T-cell (primary cell): ENCODE measurements at places on chromosomes 3 and 15. TPM values are rescaled to one million over a fixed set of nuclear protein-coding genes. Genes with fewer than 3 reads are reported as not detected.
A peak's percentile ranks its signal among the peaks of the same experiment; 100 is the strongest.

- H3K4me3 ChIP-seq: no peak overlapping the region
- H3K27ac ChIP-seq: no peak overlapping the region
- no peaks in the 10 kb centered on the region for H3K36me3 ChIP-seq
- no peaks in the 10 kb centered on the region for H3K27me3 ChIP-seq
- DNase-seq: no peak
- H3K4me1 ChIP-seq: peaks cover 3% of the 10 kb centered on the region
Measured at GRCh38 chr15:77440378-77440999, 19.8 kb downstream of the HMG20A start.

DNA sequence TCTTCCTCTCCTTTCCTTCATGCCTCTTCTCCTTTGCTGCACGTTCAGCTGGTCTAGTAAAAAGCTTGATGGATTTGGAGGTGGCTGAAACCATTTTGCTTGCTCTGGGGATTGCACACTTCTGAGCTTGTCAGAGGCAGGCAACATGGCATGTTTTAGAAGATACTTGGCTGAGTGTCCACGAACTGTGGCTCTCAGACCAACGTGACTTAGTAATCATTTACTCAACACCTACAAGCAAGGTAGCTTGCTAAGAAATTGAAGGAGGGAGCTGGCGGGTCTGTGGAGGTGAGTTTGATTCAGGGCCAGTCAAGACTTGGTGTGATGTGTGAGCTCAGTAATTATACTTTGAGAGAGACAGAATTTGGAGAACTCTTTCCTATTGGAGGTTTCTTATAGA lies 196.0 kb downstream of the LPP start:
- no peaks in the 10 kb centered on the region for H3K27me3 ChIP-seq
- DNase-seq: no peak
- peaks cover 4% of the 10 kb centered on the region for H3K4me1 ChIP-seq
- no peak overlapping the region for H3K27ac ChIP-seq
- no peak overlapping the region for H3K4me3 ChIP-seq

- H3K36me3 ChIP-seq: no peaks in the 10 kb centered on the region
- peak; percentile 17 for DNase-seq
- no peaks in the 10 kb centered on the region for H3K4me1 ChIP-seq
Measured at GRCh38 chr15:75732809-75733451, 20.3 kb upstream of the CSPG4 start.

DNA sequence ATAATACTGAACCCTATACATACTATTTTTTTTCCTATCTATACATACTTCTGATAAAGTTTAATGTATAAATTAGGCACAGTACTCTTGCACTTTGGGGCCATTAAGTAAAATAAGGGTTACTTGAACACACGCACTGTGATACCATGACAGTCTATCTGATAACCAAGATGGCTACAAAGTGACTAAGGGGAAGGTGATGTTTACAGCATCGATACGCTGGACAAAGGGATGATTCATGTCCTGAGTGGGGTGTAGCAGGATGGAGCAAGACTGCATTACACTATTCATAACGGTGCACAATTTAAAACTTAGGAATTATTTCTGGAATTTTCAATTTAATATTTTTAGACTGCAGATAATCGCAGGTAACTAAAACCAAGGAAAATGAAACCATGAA lies 30.0 kb upstream of the SLC2A2 start:
- no peaks in the 10 kb centered on the region for H3K27me3 ChIP-seq
- no peak for DNase-seq
- H3K36me3 ChIP-seq: peaks cover 4% of the 10 kb centered on the region
- H3K4me1 ChIP-seq: no peaks in the 10 kb centered on the region

DNA sequence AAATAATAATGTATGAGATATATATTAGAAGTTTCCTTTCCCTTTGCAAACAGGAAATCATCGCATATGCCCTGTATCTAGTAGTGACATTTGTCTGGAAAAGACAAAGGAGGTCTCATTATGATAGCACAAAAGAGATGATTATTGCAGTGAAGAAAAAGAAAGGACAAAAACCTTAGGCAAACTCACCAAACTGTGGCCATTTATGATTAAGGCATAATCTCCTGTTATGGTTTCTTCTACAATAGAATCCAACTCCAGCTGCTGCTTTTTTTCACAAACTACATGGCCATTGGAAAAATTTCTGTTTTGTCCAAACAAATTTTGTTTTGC lies 218.2 kb downstream of the ATP8B4 start:
- no peak for DNase-seq
- H3K27ac ChIP-seq: no peak overlapping the region
- no peak overlapping the region for H3K4me3 ChIP-seq
- H3K36me3 ChIP-seq: no peaks in the 10 kb centered on the region
- H3K4me1 ChIP-seq: no peaks in the 10 kb centered on the region
- no peaks in the 10 kb centered on the region for H3K27me3 ChIP-seq

GRCh38 chr3:18656410-18656809 lies 231.3 kb upstream of the SATB1 start:
- H3K27me3 ChIP-seq: no peaks in the 10 kb centered on the region
- peaks cover 8% of the 10 kb centered on the region for H3K4me1 ChIP-seq
- H3K4me3 ChIP-seq: no peak overlapping the region
- no peaks in the 10 kb centered on the region for H3K36me3 ChIP-seq
- H3K27ac ChIP-seq: no peak overlapping the region

- peaks cover 11% of the 10 kb centered on the region for H3K36me3 ChIP-seq
- no peaks in the 10 kb centered on the region for H3K27me3 ChIP-seq
- H3K4me1 ChIP-seq: no peaks in the 10 kb centered on the region
- no peak overlapping the region for H3K27ac ChIP-seq
Measured at GRCh38 chr3:8931342-8931741, 31.9 kb downstream of the RAD18 start.

The ITIH4 gene
- 38.8 TPM for total RNA-seq

The SKOR1 gene
- 0.79 TPM for total RNA-seq

The LRRIQ4 gene
- not detected for total RNA-seq

The SPATA12 gene
- total RNA-seq: not detected

The NRROS gene
- total RNA-seq: 15.6 TPM

The SNURF gene
- total RNA-seq: 42.8 TPM
